Dorsolateral prefrontal cortex (tissue), 122 donors: ENCODE measurements at places on chromosomes 3 and 15. TPM values are rescaled to one million over a fixed set of nuclear protein-coding genes. Genes with fewer than 3 reads are reported as not detected.

GRCh38 chr15:88505721-88506120 lies 38.2 kb downstream of the MRPS11 start:
- DNase-seq = no peak

DNA sequence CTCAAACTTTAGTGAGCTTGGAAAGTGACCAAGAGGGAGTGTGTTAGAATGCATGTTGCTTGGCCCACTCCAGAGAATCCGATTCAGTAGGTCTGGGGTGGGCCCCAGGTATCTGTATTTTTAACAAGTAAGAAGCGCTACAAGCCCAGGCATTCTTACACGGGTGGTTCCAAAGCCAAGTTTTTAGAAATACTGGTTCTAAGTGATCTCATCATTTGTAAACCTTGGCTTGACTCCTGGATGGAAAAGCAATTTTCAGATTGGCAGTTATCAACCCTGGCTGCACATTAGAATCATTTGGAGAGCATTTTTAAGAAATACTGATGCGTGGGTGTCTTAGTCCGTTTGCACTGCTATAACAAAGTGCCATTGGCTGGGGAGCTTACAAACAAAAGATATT lies 27.3 kb upstream of the ST8SIA2 start:
- no peak for DNase-seq

DNA sequence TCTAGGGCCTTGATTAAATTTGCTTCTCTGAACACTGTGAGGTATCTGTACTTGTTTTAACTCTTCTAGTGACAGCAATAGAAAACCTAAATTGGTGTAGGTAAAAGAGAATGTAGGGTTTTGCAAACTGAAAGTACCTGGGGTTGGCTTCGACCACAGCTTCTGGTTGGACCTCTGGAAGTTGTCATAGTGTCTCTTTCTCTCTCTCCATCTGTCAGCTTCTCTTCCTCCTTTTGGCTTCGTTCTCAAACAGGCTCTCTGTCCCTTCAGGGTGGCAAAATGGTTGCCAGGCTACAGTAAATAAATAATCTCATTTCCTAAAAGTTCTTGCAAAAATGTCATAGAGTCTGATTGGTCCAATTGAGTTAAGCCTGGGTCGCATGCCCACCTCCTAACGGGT lies 149.3 kb upstream of the CTDSPL start:
- no peak for DNase-seq

- no peak for DNase-seq
Observed at GRCh38 chr3:55203006-55203405, 275.1 kb upstream of the LRTM1 start.

- DNase-seq = no peak
Observed at GRCh38 chr3:123576122-123576521, 8.7 kb downstream of the HACD2 start.

- peak; percentile 6 for DNase-seq
Observed at GRCh38 chr3:73781541-73781940, 156.8 kb upstream of the PDZRN3 start.

DNA sequence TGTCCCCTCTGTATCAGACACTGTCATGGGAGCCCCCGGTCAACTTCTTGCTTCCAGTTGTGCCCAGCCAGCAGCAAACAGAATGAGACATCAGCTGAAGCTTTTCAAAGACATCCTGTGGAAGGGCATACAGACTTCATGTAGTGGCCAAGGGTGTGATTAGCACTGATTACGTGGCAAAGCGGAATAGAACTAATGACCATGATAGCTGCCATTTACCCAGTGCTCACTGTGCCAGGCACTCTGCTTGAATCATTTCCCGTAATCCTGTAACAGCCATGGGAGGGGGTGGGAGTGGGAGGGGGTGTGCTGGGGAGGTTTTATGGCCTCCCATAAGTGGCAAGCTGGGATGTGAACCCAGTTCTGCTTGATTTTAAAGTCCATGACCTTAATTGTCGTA lies 29.5 kb downstream of the LPP start:
- DNase-seq = no peak

DNA sequence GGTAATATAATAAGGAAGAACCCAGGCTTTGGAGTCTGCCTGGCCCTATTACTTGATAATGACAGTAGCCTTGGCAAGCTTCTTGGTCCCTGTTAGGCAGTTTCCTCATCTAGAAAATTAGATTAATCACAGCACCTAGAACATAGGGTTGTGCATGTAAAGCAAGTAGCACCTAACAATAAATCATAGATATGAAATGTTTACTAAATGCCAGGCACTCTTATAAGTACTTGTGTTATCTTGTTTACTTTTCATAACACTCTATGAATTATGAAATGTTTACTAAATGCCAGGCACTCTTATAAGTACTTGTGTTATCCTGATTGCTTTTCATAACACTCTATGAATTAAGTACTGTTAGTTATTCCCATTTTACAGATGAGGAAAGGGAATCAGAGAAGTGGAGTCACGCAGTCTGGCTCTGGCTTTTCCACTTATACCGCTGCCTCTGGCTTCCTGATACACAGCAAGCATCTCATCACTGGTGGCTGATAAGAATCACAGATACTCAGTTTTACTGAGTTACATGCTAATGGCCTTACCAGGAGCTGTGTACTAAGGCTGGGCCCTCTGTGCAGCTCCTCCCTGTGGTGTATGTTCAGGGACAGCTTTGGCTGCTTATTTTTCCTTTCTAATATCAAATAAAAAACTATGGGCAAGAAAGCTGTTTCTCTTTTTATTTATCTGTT lies 123.4 kb downstream of the FEZF2 start:
- no peak for DNase-seq

DNA sequence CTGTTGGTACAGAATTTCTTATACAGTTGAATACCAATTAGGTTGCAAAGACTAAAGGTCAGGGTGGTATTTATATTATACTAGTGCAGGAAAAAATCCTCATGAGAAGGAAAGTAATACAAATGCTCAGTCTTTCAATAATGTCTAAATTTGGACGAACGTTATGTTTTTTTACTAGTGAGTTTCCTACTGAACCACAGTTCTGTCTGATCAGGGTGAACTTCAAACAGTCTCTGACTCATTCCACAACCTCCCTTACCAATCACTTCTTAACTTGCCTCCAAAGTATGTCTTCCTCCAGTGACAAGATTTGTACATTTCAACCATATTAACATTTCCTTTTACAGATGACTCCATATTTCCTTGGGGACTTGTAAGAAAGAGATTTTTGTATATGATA lies 3.4 kb downstream of the TMEM212 start:
- no peak for DNase-seq

DNA sequence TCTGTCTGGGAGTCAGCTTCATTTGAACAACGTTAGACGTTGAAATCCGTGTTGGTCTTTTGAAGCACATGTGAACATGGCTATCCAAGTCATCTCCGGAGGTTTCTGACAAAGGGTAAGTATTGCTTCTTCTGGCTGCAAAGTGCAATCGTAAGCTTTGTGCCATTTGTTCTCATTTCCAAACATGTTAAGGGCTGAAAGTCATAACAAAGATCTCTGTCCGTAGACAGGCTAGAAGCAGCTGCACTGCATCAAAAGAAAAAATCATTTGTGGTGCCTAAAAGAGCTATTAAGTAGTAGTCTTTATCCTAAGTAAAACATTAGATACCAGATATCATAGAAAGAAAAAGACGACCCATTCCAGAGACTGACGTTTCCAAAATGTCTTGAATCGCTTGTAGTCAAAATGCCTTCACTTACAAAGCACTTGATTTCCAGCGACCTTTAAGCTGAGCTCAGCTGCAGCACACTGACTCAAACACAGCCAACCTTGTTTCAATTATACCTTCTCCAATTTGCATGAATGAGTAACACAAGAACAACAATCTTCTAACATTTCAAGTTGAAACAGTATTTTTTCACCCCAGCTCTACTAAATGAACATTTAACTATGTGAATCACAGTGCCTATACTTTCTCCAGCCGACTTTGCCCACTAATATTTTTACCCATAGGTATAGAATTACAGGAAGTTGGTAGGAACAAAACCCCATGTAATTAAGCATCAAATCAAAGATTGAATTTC lies 76.6 kb downstream of the NEDD4 start:
- DNase-seq = no peak

A4GNT gene
- not detected for total RNA-seq

DLL4 gene
- 19.9 TPM for total RNA-seq

SEMA5B gene
- 24.3 TPM for total RNA-seq

MEGF11 gene
- 14.0 TPM for total RNA-seq

TMEM42 gene
- 24.3 TPM for total RNA-seq

GOLGA8H gene
- 0.54 TPM for total RNA-seq

MYLK gene
- total RNA-seq = 79.9 TPM

ZNF620 gene
- total RNA-seq = 9.9 TPM
